MV-4-11 (cell line): ENCODE measurements at places on chromosomes 4 and X.

DNA sequence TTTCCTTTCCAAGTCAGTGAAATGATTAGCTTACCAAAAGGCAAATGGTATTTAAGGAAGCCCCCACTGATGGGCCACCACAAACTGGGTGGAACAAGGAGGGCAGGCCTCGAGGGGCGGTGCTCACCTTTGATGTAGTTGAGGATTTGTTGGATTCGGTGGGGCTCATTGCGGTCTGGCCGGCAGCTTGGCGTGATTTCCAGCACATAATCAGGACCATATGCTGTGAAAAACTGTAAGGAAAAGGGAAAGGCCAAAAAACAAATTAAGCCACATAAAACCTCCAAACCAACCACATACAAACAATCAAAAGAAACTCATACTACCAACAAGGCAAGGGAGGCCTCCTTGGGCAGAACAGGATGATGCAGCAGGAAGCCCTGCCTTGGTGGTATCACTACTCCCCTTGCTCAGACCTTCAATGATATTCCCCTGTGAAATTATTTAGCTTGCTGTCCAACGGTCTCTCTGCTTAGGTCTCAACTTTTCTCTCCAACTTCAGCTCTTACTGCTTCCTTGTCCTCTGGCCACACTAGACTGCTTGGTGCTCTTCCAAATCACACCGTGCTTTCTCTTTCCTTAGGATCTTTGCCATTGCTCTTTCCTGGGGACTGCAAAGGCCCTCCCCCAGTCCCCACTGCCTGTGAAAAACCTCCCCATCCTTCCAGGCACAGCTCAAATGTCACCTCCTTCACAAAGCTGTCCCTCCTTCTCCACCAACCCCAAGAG, 46.1 kb upstream of the CITED1 start:
- DNase-seq, result no peak

DNA sequence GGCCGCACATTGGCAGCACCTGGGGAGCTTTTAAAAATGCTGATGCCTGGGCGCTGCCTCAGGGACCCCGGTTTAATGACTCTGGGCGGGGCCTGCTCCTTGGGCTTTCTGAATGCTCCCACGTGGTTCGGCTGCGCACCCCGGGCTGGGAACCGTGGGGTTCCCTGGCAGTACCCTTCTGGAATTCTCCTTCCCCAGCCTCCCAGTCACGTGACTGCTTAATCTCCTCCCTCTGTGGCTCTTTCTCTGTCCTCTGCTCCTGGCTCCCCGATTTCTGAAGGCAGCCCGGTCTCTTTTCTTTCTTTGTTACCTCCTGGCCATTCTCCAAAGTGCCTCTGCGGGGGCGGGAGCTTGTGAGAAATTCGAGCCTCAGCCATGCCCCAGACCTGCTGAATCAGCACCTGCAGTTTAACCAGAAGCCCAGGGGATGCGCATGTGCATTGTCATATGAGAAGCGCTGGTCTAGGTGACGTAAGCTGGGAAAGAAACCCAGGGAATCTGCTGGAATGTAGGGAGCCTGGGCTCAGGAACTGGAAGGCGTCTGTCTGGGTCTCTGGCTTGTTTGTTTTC, 16.6 kb downstream of the CLCN4 start:
- DNase-seq, result no peak

- no peak for DNase-seq
Measured at GRCh38 chr4:82784681-82785610, 13.7 kb downstream of the SCD5 start.

GRCh38 chr4:109811707-109812106, 3.9 kb upstream of the GAR1 start:
- no peak for DNase-seq

DNA sequence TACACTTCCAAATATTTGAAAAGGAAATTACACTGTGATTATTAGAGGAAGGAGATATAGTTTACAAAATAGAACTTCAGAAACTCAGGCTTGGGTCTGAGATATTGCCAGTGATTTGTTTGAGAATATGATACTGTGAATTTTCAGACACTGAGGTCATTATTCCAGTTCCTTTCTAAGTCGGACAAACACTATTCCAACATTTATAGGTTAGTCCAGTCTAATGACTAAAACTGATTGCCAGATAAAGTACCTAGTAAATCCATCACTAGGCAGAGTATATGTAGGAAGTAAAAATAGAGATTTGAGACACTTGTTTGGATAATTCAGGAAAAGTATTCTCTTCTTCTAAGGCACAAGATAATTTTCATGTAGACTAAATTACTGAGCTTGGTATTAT, 13.2 kb downstream of the MTTP start:
- no peak for DNase-seq

- no peak for DNase-seq
Measured at GRCh38 chr4:182240161-182241130, 2.8 kb upstream of the TENM3 start.

DNA sequence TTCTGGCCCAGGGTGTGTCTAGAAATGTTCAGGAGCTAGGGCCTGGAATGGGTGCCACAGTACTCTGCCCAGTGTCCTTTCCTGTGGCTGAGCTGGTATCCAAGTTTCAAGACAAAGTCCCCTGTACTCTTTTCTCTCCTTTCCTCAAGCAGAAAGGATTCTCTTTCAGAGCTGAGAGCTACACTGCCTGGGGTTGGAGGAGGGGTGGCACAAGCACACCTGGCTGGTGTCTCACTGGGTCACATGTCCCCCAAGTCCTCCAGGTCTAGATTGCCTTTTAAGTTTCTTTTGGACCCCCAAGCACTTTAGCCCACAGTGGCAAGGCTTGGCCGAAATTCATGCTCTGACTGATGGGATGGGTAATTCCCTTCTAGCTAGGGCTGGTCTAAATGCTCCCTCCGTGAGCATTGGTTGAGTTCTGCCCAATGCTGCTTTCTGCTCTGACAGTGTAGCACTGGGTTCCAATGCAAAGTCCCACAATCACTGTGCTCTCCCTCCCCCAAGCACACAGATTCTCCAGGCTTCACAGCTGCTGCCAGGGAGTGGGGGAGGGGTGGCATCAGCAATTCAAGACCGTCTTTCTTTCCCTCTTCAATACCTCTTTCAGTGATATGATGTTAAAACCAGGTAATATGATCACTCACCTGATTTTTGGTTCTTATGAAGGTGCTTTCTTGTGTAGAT, 47.8 kb downstream of the BEX3 start:
- no peak for DNase-seq

- peak; percentile 63 for DNase-seq
Measured at GRCh38 chrX:118350221-118350620, 4.3 kb downstream of the WDR44 start.
